T-helper 17 cell (primary cell): ENCODE measurements at places on chromosomes 1 and 21. TPM values are rescaled to one million over a fixed set of nuclear protein-coding genes. Genes with fewer than 3 reads are reported as not detected.

DNA sequence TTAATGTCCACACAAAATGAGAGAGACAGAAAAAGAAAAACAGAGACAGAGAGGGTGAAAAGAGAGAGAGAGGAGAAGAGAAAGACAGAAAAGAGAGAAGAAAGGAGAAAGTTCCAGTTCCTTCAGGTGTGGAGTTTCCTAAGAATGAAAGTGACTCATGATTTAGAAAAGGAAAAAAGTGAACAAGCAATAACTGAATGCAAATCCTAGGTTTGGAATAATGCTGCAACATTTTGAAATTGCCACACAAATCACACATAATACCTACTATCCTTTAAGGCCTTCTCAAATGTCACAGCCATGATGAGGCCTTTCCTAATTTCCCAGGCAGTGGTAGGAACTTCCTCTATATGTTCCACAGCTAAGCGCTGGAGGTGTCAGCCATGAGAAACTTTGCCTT, 31.5 kb upstream of the XPR1 start:
- no peak overlapping the region for H3K27ac ChIP-seq
- no peak for DNase-seq
- H3K4me3 ChIP-seq = no peak overlapping the region
- peaks cover 2% of the 10 kb centered on the region for H3K36me3 ChIP-seq

DNA sequence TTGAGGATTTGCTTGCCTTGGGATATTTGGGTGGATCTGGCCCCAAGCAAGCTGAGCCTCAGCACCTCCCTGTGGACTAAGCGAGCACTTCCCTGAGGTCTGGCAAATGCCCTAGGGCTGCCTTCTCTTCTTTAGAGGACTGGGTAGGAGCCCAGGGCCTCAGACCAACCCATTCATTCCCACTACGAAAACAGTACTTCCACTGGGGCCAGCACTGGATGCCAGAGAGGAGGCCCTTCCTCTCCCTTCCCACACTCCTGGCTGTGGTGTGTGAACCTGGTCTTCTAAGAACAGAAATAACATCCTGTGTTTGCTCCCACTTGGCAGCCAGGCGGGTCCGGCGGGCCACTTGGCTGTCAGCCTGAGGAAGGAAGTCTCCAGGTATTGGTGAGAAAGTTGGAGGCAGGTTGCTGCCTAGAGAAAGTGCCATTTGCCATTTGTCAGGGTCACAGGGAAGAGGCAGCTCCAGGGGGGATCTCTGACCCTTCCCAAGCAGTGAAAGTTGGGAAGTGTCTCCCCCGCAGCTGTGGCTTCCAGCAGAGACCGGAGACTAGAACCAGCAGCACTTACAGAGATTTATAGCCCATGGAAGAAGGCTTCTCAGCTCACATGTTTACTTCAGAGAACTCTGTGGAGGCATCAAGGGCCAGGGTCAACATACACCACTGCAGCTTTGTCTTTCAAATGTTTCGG, 323.5 kb downstream of the SIPA1L2 start:
- no peaks in the 10 kb centered on the region for H3K36me3 ChIP-seq
- peaks cover 18% of the 10 kb centered on the region for H3K27me3 ChIP-seq
- no peaks in the 10 kb centered on the region for H3K4me1 ChIP-seq

The CCDC27 gene
- not detected for total RNA-seq

DNA sequence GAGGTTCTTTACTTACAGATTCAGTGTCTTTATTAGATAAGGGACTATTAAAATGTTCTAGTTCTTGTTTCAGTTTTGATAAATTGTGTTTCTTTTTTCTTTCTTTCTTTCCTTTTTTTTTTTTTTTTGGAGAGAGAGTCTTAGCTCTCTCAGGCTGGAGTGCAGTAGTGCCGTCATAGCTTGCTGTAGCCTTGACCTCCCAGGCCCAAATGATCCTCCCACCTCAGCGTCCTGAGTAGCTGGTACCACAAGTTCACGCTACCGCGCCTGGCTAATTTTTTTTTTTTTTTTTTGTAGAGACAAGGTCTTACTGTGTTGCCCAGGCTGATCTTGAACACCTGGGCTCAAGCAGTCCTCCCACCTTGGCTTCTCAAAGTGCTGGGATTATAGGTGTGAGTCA, 76.6 kb downstream of the TMEM200B start:
- H3K36me3 ChIP-seq = peaks cover 8% of the 10 kb centered on the region
- no peak overlapping the region for H3K4me3 ChIP-seq
- no peaks in the 10 kb centered on the region for H3K27me3 ChIP-seq
- no peaks in the 10 kb centered on the region for H3K4me1 ChIP-seq

The NIT1 gene
- total RNA-seq = 19.3 TPM

The SPRR2E gene
- not detected for total RNA-seq

DNA sequence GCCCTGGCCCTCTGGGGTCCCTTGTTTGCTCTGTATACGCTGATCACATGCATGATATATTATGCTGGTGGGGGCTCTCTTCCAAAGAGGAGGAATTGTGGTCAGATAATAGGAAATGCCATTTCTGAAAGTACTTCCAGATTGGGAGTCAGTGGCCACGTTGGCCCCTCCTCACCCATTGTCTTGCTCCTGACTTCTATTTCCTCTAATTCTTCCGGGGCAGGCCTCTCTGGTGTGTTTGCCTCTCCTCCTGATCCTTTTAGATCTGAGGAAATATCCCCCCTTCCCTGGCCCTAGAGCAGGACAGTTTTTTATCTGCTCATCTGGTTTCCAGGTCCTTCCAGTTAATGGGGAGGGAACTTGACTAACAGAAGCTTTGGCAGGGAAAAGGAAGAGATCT, 2.9 kb downstream of the VANGL2 start:
- H3K4me1 ChIP-seq = peaks cover 20% of the 10 kb centered on the region
- peaks cover 37% of the 10 kb centered on the region for H3K27me3 ChIP-seq
- H3K36me3 ChIP-seq = peaks cover 11% of the 10 kb centered on the region

DNA sequence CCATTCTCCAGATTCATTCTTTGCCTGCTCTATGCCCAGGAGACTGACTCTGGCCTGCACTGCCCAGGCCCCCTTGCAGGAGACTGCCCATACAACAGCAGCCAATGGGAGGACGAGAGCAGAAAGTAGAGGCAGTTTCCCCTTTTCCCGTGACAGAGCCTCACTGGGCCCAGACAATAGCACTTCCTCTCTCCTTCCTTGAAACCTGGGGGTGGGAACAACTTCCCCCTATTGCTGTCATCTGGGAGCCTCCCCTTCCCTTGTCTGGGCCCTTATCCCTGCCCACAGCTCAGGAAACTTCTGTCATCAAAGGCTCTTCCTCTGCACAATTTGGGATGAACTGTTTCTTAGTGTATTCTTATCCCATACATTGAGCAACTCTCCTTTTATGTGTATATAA, 60.8 kb upstream of the KCNJ15 start:
- no peak overlapping the region for H3K4me3 ChIP-seq
- H3K27me3 ChIP-seq = no peaks in the 10 kb centered on the region
- no peak for DNase-seq
- no peak overlapping the region for H3K27ac ChIP-seq
- no peaks in the 10 kb centered on the region for H3K4me1 ChIP-seq
- no peaks in the 10 kb centered on the region for H3K36me3 ChIP-seq

The S100A14 gene
- total RNA-seq = not detected

DNA sequence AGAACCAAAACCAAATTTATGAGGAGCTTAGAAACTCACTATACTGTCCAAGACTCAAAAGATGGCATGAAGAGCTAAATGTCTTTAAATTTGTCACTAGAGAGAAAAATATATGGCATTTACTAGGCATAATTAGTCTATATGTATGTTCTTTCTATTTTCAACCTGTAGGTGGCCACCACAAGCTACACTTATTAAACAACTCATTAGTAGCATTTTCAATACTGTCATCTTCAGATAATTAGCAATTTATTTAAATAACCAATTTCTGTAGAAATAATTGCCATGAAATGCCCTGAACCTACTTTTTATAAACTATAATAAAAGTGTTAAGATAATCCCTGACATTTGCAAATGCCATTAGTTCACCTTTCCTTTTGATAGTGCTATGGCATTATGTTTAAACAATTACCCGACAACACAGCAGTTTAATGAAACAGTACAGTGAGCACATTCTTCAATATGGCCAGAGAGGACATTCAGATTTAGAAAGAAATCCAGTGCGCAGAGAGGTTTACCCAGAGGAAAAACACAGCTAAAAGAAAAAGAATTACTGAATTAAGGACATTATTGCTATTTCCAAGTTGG, 522.5 kb downstream of the PTBP2 start:
- peaks cover 2% of the 10 kb centered on the region for H3K4me1 ChIP-seq
- H3K36me3 ChIP-seq = no peaks in the 10 kb centered on the region

The MKNK1 gene
- total RNA-seq = 73.2 TPM

- H3K27me3 ChIP-seq = peaks cover 25% of the 10 kb centered on the region
- no peaks in the 10 kb centered on the region for H3K4me1 ChIP-seq
Observed at GRCh38 chr1:244336232-244336899, 115.3 kb downstream of the ADSS2 start.

The TRIM62 gene
- 32.7 TPM for total RNA-seq

The HJV gene
- not detected for total RNA-seq

The LAD1 gene
- total RNA-seq = not detected

DNA sequence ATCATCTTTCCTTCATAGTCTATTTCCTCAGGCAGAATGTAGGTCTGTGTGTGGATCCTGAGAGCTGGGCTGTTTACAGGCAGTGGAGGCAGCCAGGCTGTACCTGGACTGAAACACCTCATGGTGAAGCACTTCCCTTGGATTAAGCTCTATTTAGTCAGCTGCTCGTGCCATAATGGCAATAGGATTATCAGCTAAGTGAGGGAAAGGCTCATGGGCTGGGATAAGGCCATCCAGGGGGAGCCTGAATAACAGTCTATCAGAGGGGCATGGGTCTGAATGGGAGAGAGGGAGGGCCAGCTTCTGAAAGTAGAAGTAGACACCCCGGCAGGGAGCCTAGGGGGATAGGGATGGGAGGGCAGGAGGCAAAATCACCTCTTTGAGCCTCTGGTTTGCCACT, 8.3 kb downstream of the RNASEL start:
- no peaks in the 10 kb centered on the region for H3K27me3 ChIP-seq
- peaks cover 10% of the 10 kb centered on the region for H3K36me3 ChIP-seq
- DNase-seq = no peak
- peaks cover 39% of the 10 kb centered on the region for H3K4me1 ChIP-seq

DNA sequence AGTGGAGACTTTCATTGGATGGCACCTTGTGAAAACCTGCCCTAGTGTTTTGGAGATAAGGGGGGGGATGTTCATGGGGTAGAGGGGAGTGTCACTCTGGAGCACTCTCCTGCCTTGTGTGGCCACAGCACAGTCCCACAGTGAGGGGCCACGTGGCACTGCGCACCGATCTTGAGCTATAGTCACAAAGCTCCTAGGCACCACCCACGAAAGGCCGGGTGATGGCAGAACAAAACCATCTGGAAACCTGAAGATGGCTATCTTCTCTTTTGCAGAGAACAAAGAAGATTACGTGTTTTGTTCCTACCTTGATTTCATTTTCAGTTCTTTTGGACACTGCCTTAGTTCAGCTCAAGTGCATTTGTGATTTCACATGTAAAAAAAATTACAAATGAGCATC, 220.6 kb downstream of the RGS7 start:
- peaks cover 3% of the 10 kb centered on the region for H3K36me3 ChIP-seq
- H3K4me3 ChIP-seq = no peak overlapping the region
- no peaks in the 10 kb centered on the region for H3K4me1 ChIP-seq

GRCh38 chr1:230368871-230369270, 57.3 kb downstream of the PGBD5 start:
- no peak overlapping the region for H3K4me3 ChIP-seq
- H3K27me3 ChIP-seq = peaks cover 53% of the 10 kb centered on the region
- DNase-seq = no peak
- H3K36me3 ChIP-seq = no peaks in the 10 kb centered on the region

DNA sequence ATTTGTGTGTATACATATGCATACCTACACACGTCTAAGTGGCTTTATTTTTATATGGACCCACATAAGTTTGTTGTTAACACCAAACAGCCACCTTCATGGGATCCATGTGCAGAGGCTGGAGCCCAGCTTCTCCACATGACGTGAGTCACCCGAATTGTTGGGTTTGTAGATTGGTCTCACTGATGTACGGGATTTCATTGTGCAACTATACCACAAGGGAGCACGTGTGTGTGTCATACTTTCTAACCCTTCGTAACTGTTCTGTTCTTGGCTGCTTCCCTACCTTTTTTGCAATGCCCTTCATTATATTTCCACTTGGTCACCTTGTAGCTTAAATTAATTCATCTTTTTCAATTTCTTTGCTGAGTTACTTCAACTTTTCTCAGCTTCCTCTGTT, 21.0 kb downstream of the SPRTN start:
- no peak for DNase-seq
- H3K4me3 ChIP-seq = no peak overlapping the region
- H3K27ac ChIP-seq = peak overlapping the region; percentile 65
- no peaks in the 10 kb centered on the region for H3K27me3 ChIP-seq
- H3K4me1 ChIP-seq = peaks cover 18% of the 10 kb centered on the region
- H3K36me3 ChIP-seq = no peaks in the 10 kb centered on the region

DNA sequence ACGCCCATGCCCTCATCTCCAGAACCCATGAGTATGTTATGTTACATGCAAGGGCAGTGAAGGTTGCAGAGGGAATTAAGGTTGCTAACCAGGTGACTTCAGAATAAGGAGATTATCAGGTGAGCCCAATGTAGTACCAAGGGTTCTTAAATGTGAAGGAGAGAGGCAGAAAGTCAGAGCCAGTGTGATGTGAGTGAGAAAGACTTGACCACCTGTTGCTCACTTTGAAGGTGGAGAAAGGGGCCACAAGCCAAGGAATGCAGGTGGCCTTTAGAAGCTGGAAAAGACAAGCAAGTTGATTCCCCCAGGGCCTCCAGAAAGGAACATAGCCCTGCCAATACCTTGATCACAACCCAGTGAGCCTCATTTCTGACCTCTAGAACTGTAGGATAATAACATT, 84.7 kb upstream of the CLDN14 start:
- no peak overlapping the region for H3K4me3 ChIP-seq
- DNase-seq = no peak

The MYBPH gene
- not detected for total RNA-seq

- H3K36me3 ChIP-seq = no peaks in the 10 kb centered on the region
- H3K27ac ChIP-seq = no peak overlapping the region
- no peaks in the 10 kb centered on the region for H3K4me1 ChIP-seq
- H3K27me3 ChIP-seq = peaks cover 24% of the 10 kb centered on the region
Observed at GRCh38 chr21:38212706-38213105, 44.1 kb upstream of the KCNJ15 start.

The LCE6A gene
- not detected for total RNA-seq
